Stimulated activated CD4-positive, alpha-beta T cell treated with anti-CD3 and anti-CD28 coated beads, Interleukin-1b, Interleukin-23, amount 100 ng/mL, for 1 hour (primary cell): ENCODE measurements at places on chromosomes 1 and 21.

DNA sequence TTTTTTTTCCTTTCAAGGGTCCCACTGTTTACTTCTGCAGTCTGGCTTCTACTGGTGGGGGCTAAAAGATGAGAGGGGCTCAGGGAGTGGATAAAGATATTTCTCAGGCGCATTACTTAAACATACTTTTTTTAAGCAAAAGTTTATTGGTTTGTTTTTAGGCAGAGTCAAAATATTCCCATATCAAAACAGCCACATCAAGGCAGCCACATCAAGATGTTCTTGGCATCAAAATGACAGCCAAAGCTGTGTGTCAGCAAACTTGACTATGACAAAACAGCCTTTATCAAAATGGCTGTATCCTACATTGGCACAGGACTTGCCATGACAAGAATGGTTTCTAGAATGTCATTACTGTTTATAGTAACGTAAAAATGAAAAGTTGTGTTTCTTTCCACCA, 22.1 kb upstream of the RASAL2 start:
- DNase-seq = no peak

DNA sequence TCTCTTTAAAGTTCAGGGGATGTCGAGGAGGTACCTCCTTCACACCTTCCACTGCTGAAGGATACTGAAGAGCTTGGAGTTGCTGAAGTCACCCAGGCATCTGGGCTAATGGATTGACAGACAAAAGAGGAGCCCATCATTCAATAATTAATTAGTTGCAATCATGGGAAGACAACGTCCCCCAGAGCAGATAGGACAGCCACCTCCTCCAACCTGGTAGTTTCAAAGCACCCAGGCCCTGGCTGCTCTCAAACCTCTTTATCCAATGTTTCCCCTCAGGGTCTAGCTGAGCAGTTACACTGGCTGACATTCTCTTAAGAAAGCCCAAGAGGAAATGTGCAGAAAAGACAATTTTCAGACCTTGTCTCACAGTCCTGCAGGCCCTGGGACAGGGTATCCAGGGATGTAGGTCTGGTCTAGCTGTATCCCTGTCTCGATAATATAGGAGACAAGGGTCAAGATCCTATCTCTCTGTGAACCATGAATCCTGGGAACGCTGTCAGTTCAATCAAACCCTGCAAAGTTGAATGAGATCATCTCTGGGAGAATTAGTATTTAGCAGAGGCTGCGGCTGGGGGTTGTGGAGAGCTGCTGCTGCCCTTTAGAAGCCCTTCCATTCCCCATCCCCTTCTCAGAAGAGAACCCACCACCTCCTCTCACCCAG, 1.1 kb downstream of the TSPAN2 start:
- DNase-seq = no peak

GRCh38 chr1:179821524-179821923, 56.1 kb downstream of the TOR1AIP2 start:
- no peak for DNase-seq

GRCh38 chr1:184518736-184519357, 132.0 kb downstream of the C1orf21 start:
- no peak for DNase-seq

DNA sequence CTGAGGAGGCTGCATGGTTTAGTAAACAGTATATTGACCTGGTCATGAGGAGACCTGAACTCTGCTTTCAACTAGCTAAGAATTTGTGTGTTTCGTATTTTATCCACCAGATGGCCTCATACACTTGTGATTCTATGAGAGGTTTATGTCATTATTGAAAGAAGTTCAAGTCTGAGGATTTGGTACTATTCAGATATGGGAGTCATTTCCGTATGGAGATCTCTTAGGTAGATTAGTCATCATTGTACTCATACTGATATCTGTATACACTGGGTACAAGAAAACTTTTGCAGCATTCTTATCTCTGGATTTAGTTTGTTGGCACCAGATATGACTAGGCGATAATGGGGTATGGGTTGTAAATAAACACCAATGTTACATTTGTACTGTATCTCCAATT, 26.6 kb downstream of the ATF6 start:
- DNase-seq = no peak

DNA sequence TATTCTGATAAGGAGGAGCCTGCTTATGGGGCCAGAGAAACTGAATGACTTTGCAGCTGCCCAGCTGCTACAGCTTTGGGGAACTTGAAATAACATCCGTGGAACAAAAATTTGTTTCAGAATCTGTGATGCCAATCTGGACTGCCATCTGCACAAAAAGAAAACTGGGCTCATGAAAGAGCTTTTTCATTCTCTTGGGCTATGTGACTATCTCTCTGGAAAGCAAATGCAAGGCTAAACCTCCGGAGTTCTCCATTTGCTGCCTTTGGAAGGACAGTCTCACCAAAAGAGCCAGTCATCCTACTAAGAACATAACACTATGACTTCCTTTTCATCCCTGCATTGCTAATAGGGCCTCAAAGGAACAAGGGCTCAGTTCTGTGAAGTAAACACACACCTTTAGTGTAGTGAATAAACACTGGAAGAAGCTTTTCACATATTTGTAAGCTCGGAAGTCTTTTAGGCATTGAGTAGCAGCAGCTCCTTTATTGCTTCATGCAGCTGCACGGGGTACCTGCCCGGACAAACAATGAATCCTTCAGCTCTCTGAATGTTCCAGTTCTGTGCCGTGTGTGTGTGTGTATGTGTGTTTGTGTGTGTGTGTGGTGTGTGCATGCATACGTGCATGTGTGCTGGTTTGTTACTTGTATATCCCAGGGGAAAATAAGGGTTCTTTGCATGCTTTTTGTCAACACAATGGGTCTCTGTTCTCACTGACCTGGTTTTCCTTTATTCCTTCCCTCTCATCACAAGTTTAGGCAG, 255.5 kb upstream of the SGIP1 start:
- no peak for DNase-seq

- DNase-seq = no peak
Observed at GRCh38 chr1:51760872-51761271, 117.7 kb downstream of the NRDC start.

- no peak for DNase-seq
Observed at GRCh38 chr1:174712541-174712940, 264.8 kb downstream of the GPR52 start.

- no peak for DNase-seq
Observed at GRCh38 chr1:30321246-30321910, 402.0 kb downstream of the MATN1 start.

- DNase-seq = no peak
Observed at GRCh38 chr1:45490121-45490625, 790 bp downstream of the TESK2 start.
